ENCODE measurements at places on chromosomes 7 and 10. TPM values are rescaled to one million over a fixed set of nuclear protein-coding genes. Genes with fewer than 3 reads are reported as not detected.

DNA sequence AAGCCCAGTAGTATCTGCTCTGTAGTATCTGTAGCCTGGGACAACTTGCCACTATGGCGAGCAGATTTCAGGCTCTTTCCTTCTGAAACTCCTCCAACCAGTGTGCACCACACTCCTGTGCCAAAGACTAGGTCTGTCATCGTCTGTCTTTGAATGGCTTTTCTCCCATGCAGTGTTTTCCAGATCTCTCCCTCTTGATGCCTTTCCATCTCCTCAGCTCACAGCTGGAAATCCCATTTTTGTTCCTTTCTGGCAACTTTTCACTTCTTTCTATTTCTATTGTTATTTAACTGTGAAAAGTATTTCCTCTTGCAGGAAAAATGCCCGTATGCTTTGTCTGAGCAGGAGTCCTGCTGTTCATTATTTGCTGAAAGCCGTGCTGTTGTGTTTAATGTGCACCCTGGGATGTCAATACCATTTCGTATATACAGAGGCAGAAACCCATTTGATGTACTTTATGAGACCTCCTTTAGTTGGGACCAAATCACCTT lies 373.7 kb downstream of the PHTF2 start:
- no peak for DNase-seq
- H3K27me3 ChIP-seq, result no peaks in the 10 kb centered on the region
- H3K36me3 ChIP-seq, result no peaks in the 10 kb centered on the region
- H3K4me1 ChIP-seq, result no peaks in the 10 kb centered on the region
- no peak overlapping the region for H3K4me3 ChIP-seq

- peak; percentile 84 for DNase-seq
- no peaks in the 10 kb centered on the region for H3K27me3 ChIP-seq
- peak within 1 kb of the TSS; percentile 42 for H3K4me3 ChIP-seq
- H3K36me3 ChIP-seq, result no peaks in the 10 kb centered on the region
Measured at GRCh38 chr7:27151931-27152815, at the start of gene HOXA3. Gene HOXA3, minus strand, starts transcription at chr7:27152583. Its CDS starts 41,943 bp downstream, at chr7:27110640.

DNA sequence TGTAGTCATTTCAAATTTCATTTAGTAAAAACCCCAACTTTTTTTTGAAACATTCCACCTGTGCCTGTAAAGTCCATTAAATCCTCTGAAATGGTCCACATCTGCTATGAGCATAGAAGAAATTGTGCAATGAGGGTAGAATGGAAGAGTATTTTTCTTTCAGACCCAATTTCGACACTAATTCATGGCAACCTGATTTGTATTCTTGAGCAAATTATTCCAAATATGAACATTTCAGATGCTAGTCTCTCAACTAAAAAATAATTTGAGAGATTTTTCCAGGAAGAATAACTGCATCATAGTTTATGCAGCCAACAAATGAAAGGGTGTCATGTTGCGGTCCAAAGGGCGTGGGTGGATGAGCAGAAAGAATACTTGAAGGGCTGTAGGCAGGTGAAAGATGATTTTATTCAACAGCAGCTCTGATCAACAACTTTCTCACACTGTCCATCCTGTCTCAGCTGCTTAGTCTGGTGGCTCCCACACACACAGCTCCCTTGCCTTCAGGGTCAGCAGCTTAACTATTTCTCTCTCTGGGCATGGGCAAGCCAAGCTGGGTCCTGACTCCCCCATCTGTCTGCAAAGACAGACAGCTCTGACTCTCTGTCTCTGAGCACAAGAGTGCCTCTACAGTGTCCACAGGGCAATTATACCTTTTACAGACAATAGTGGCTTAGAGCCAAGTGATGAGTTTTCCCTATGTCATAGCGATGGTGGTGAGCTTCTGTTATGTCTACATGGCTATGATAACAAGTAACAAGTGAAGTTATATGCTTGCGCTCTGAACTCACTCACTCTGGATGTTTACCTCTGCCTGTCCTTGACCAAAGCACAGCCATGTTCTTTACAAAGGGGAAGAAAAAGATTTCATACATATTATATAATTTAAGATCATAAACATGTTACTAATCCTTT lies 11.5 kb downstream of the STEAP2 start:
- no peak overlapping the region for H3K4me3 ChIP-seq
- H3K27ac ChIP-seq, result no peak overlapping the region
- no peak for DNase-seq

The CUBN gene
- 52.3 TPM for total RNA-seq

- H3K4me1 ChIP-seq, result peaks cover 3% of the 10 kb centered on the region
- peak overlapping the region; percentile 36 for H3K4me3 ChIP-seq
- no peaks in the 10 kb centered on the region for H3K36me3 ChIP-seq
- H3K27ac ChIP-seq, result peak overlapping the region; percentile 93
- H3K27me3 ChIP-seq, result no peaks in the 10 kb centered on the region
Measured at GRCh38 chr7:27155816-27156507, 513 bp downstream of the HOXA7 start.

The UTF1 gene
- not detected for total RNA-seq

DNA sequence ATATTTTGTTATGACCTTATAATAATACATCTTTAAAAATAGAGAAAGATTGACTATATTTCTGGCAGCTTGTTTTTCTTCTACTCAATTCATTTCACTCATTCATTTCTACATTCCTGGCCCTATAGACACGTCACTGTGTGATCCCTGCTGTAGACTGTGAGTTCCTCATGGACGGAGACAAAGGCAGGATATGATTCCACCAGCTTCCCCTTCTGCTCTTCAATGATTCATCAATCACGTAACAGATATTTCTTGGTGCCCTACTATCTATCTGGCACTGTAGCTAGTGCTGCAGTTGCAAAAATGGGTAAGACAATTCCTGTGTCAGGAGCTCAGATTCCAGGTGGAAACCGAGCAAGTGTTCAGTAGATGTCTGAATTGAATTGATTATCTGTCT lies 415.0 kb downstream of the SFMBT2 start:
- H3K4me3 ChIP-seq, result no peak overlapping the region
- no peak for DNase-seq
- no peaks in the 10 kb centered on the region for H3K27me3 ChIP-seq
- H3K27ac ChIP-seq, result no peak overlapping the region
- no peaks in the 10 kb centered on the region for H3K4me1 ChIP-seq

DNA sequence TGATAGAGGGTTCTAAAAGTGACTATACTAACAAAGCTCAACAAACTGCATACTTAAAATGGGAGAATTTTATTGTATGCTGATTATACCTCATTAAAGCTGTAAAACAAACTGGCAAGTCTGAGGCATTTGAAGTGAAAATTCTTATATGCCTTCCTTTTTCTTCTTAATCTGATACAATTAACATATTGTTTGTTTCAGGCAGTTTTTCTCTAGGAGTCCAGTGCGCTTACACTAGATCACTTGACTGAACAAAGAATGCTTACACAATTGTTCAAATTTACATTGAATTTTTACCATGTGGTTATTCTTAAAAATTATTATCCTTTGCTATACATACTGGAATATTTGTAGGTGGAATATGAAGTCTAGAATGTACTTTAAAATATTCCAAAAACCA lies 89.0 kb downstream of the GLCCI1 start:
- H3K4me3 ChIP-seq, result no peak overlapping the region
- no peaks in the 10 kb centered on the region for H3K36me3 ChIP-seq
- DNase-seq, result no peak

- no peak overlapping the region for H3K4me3 ChIP-seq
- no peaks in the 10 kb centered on the region for H3K27me3 ChIP-seq
- no peaks in the 10 kb centered on the region for H3K4me1 ChIP-seq
- no peak for DNase-seq
- H3K27ac ChIP-seq, result no peak overlapping the region
Measured at GRCh38 chr7:34131371-34131770, 226.0 kb downstream of the BMPER start.

GRCh38 chr7:88350118-88350517 lies 43.4 kb upstream of the STEAP4 start:
- H3K27ac ChIP-seq, result no peak overlapping the region
- no peaks in the 10 kb centered on the region for H3K27me3 ChIP-seq
- no peak overlapping the region for H3K4me3 ChIP-seq
- no peak for DNase-seq
- H3K4me1 ChIP-seq, result no peaks in the 10 kb centered on the region

The LGI1 gene
- total RNA-seq, result not detected

The PON1 gene
- not detected for total RNA-seq

Data from Peyer's patch (tissue), 4 donors.